ENCODE measurements at places on chromosomes 7 and 10.

- DNase-seq, result no peak
These were observed 302.7 kb downstream of the RPS24 start for GRCh38 chr10:78336402-78336791.

DNA sequence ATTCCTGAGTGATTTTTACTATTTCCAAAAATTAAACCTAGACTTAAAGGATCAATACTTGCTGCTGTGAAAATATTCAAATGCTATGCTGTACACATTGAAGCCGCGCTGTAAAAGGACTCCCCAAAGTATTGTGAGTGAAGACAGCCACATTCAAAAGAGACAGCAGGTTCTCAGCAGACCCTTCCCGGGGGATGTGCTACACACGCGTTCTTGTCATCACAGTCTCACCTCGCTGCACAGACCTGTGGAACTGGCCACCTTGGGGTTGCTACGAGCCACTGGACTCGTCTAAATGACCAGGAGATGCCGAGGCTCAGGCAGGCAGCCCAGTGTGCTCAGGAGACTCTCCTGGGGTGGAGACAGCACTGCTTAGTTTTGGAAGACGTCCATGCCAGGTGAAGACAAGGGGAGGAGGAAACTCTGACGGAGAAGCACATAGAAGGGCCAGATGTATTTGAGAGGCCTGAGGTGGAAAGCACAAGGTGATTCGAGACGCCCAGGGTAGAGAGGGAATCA is 367.7 kb upstream of the SHH start:
- no peak for DNase-seq

DNA sequence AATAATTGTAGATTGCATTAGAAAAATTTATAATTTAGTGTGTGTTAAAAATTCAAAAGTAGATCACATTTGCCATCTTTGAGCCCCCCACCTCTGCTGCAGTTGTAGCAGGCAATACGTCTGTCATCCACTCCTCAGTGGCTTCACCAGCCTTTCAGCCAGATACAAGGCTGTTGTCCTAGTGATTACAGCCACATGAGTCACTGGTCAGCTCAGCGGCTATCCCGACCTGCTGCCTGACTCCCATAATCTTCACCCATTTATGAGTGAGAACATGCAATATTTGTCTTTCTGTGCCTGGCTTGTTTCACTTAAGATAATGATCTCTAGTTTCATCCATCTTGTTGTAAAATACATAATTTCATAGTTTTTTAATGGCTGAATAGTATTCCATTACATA is 9.2 kb downstream of the OR2A5 start:
- DNase-seq, result no peak

DNA sequence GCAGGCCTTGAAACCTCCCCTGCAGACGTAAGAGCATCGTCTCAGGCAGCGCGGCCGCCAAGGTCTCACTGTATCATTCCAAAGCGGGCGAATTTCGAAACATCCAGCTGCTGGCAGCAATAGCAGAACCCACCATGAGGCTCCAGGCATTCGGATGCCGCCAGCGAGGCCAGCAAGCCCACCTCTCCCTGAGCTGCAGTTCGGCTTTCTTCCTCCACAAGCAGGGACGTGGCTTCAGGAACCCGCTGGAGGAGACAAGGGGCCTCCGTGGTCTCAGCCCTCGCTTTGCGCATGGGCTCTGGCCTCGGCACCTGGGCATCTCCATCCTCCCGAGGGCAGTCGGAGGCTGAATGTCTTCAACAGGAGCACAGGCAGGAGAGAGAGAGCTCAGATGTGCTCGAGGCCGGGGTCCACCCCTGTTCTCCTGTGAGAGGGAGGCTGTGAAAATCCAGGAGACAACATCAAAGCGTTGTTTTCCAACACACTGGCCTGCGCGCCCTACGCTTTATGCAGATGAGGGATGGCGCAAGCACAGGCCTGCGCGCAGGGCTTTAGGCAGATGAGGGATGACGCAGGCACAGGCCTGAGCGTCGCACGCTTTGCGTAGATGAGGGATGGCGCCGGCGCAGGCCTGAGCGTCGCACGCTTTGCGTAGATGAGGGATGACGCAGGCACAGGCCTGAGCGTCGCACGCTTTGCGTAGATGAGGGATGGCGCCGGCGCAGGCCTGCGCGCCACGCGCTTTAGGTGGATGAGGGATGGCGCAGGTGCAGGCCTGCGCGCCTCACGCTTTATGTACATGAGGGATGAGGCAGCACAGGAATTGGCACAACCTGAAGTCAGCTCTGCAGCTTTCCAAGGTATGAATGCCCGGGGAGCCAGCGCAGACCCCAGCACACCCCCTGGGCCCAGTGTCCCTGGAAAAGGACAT is 103.2 kb downstream of the WDR37 start:
- DNase-seq, result no peak

- DNase-seq, result no peak
These were observed 111.8 kb upstream of the AGR3 start for GRCh38 chr7:16993543-16993942.

DNA sequence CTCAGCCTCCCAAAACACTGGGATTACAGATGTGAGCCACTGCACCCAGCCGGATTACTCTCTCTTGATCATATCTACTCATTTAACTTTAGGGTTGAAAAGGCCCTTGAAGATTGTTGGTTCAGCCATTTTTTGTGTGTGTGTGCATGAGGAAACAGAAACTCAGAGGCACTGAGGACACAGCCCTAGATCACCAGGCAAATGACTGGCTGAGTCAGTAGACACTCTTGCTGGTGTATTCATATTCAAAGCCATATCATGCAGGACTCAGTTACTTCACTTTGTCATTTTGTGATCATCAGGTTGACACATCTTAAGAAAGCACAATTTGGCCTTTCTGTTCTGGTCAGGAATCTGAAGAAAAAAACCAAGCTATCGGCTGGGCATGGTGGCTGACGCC is 253.4 kb downstream of the TRIL start:
- no peak for DNase-seq
